ENCODE measurements at places on chromosomes 1 and 21.
A peak's percentile ranks its signal among the peaks of the same experiment; 100 is the strongest.

DNA sequence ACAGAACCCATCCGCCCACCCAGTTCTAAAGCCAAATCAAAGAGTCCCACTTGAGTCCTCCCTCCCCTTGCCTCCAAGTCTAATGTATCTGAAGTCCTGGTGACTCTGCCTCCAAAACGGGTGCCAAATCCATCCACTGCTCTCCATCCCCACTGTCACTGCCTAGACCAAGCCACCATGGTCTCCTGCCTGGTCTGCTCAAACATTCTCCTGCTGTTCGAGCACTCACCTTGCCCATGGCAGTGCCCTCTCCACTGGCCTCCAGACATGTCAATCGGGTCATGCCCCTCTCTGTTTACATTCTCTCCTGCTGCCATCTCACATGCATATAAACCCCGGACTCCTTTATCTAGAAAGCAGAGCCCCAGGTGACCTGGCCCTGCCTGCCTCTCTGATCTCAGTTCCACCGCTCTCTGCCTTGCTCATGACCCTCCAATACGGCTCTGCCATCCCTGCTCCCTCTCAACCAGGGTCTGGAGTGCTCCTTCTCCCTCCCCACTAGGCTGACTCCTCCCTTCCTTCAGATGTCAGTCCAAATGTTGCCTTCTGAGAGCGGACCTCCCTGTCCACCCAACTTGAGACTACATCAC is 32.1 kb upstream of the MX1 start:
- no peak for DNase-seq

GRCh38 chr1:25933479-25934365 is 27.5 kb upstream of the STMN1 start:
- no peak for DNase-seq

GRCh38 chr21:38013741-38014140 is 97.5 kb upstream of the KCNJ6 start:
- no peak for DNase-seq

DNA sequence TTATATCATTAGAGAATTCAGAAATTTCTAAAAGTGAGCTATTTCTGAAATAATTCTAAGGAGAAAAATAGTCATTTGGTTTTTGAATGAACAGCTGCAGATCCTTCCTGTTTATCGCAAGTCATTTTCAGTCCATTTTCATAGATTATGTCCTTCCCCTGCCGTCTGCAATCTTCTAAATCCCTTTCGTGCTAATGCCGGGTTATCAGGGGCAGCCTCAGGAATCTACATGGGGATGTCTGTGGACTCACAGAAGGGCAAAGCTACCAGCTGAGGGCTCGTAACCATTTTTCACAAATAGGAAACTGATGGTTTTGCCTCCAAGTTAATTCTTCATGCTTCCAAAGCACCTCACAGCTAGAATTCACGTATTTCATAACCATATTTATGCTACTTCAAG is 23.0 kb downstream of the RCAN3 start:
- no peak for DNase-seq

DNA sequence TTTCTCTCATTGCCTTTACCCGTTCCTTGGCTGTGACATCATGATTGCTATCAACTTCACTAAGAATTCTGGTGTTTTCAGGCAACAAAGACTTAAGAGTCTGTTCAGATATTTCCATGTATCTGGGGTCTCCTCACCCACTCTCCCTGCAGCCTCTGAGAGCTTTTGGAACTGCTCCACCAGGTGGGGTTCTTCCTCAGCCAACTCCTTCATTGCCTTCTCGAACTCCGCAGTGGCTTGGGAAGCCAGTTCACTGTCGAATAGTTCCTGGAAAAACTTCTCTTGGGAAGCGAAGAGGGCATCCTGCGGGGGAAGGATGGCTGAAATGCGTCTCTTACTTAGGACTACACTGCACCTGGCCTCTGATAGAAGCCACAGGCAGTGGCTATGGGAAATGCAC is 2.1 kb downstream of the PEX19 start:
- no peak for DNase-seq

DNA sequence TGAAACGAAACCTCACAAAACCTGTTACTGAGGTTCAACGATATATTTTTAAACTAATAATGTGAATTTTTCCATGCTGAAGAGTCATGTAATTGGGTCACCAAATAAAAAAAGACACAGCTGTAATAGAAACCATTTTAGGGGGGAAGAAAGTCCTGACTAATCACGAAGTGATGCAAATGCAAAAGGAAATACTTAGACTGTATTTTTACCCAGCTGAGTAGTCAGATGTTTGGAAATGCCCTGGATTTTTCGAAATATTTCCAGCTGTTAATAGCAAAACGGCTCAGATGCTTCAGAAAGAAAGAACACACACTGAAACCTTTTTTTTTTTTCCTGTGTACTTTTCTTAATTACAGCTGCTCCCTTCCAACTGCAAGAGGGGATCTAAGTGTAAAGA is 210.3 kb downstream of the SETD4 start:
- no peak for DNase-seq

DNA sequence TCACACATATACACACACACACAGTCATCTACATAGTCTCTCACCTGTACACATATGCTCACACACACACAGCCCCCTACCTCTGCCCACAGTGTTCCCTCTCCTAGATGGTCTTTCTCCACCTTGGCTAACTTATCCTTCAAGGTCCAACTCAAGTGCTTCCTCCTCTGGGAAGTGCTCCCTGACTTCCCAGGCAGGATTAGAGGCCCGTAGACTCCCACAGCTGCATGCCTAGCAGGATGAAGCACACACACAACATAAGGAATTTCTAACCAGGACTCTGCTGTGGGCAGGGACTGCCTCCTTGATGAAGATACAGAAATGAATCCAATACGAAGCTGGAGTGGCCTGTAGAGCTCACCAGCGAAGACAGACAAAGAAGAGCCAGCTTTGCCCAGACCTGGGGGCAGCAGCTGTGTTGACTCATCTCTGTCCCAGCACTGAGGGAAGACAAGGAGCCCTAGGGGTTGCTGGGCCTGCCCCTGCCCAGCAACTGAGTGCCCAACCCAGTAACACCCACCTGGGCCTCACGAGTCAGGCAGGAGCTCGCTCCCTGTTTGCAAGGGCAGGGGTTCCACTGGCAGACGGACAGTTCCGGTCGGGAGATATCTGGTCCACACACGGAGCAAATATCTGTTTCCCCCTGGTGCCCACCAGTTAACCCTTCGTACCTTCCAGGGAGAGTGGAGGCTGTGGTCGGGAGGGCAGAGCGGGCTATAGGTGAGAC is 100.8 kb downstream of the DMRTB1 start:
- no peak for DNase-seq

- no peak for DNase-seq
Measured at GRCh38 chr1:53314606-53315005, 13.3 kb downstream of the LRP8 start.

DNA sequence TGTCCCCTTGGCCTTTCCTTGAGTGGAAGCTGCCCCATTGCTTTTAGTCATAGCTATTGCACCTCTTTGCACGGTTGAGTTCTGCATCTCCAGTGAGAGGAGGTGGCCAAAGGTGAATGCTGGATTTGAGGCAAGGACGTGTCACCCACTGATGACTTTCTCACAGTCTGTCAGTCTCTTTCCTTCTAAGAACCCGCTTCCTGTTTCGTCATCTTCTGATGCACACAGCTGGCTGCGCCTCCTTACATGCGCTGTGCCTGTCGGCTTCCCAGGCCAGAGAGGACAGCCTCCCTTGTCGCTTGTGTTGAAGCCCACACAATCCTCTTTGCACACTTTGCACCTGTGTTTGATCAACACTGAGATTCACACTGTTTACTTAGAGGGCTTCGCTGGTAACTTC is 41.8 kb upstream of the PWP2 start:
- DNase-seq, result peak; percentile 78

DNA sequence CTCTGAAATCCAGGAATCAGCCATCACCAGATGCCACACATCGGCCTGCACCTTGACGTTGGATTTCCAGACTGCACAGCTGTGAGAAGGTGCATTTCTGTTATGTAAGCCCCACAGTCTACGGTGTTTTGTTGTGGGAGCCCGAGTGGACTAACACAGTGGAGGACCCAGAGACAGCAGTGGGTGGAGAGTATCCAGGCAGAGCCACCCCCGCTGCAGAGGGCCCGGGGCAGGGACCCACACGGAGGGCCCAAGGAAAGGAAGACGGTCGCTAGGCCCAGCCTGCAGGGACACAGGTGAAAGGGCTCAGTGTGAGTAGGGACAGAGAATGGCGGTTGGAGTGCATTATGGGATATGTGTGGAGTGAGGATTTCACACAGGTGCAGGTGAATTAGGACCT is 288.3 kb upstream of the AJAP1 start:
- no peak for DNase-seq

DNA sequence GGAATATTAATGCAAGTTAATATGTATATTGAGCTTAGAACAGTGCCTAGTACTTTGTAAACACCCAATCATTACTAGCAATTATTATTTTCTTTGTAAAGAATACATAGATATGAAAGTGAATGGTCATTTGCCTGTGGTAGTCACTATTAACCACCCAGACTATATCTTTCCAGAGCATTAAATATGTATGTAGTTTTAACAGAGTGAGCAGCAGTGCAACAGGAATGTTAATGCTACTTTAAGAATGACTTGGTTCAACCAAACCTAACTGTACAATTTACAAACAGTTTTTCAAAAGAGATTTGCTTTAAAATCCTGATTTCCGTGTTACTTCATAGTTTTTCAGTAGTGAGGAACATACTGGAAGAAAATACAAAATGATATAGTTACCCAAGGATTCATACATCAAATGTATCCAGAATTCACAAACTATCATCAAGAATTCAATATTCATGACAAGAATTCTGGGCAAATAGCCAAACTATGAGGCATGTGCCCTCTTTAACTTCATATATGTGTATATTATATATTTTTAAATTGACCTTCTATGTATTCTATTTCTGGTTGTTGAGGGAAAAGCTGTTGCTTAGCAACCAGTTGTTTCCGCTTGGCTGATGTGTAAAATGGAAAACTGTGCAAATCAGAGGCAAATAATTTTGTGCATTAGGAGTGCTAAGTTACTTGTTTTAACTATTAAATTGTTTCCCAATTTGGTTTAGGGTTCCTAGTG is 34.9 kb upstream of the IVNS1ABP start:
- no peak for DNase-seq

DNA sequence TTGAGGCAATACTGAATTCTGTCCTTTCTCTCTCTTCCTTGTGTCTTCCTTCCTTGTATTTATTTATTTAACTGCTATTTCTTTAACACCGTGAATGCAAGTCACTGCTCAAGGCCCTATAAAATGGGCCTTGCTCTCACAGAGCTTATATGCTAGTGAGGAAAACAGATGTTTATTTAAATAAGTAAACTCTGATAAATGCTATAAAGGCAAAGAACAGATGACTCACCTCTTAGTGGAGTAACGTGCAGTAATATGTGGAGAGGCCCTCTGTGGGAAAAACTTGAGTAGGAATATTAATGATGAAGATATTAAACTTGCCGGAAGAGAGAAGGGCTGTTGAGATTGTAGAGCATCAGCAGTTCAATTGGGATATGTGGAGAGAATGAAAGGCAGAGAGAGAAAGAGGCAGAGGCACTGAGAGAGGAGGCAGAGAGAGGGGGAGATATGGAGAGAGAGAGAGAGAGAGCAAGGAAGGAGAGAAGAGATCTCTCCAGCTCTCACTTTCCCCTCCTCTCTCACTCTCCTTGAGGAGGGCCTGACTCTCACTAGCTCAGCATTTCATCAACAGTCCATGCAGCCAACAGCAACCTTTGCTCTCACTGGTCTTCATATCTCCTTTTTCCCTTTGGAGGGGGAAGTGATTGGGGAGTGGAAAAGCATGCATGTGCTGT is 322.2 kb downstream of the LMX1A start:
- no peak for DNase-seq

- DNase-seq, result no peak
Measured at GRCh38 chr1:239630767-239631166, 244.4 kb downstream of the CHRM3 start.

DNA sequence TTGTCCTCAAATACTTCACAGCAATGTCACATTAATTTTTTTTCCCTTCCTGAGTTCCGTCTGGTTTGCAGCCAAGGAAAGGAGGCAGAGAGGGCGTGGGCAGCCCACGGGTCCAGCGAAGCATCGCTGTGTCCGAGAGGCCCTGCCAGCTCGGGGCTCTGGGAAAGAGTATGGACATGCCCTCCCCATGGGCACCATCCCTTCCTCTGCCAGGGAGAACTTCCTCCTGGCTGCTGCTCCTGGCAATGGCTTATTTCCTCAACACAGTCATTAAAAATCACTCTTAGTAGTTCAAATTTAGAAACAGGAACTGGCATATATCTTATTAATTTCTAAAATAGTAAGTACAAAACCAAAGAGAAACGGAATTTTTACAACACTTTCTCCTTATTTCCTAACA is 115.4 kb downstream of the RIPK4 start:
- DNase-seq, result no peak

- no peak for DNase-seq
Measured at GRCh38 chr1:38662126-38662525, 197.4 kb downstream of the RRAGC start.

DNA sequence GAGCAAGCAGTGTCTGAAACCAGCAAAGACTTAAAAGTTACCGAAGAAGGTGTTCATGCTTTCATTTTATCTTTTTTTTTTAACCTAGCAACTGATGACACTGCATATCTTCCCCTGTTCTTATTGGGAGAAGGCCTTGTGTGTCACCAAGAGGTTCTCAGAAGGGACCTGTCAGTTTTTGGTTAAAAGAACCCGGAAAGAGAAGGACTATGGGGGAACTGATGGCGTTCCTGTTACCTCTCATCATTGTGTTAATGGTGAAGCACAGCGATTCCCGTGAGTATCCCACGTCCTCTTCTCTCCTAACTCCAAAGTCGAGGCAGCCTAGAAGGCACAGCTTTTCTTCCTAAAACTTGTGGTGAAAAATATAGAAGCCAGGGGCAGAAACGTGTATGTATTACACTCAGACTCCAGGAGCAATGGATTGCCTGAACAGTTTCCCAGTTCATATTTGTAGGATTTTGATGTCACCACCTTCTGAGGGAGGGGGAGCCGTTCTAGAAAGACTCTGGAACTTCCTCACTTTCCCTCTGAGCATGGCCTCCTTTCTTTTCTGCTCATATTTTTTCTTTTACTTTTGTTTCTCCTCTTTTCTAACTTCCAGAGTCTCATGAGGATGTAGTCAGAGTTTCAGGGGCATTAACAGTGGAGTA is at the start of gene MR1:
MR1 (plus strand) TSS at position 185 of the 653 bp plus-strand sequence; CDS start at position 210, 25 bp downstream.
- peak; percentile 66 for DNase-seq

DNA sequence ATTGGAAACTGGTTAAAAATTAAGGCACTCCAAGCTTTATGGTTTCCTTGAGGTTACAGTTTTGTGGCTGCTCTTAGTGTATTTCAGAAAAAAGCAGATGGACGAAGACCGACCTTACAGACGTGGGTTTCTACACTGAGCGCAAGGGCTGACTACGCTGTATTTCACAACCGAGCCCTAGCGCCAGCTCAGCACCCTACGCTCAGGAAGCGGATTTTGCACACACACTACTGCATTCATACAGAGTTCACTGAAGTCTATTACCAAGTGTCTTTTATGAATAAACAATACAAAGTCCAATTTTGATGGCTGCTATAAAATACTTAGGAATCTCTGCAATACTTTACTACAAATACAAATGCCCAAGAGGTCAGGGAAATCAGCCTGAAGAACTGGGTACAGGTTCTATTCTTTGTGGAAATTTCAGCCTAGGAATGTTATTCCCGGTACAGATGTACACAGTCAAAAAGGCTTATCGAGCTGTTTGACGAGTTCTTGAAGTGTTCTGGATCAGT is 23.8 kb downstream of the PTTG1IP start:
- no peak for DNase-seq

- peak; percentile 26 for DNase-seq
Measured at GRCh38 chr1:110897681-110898080, 24.7 kb downstream of the CD53 start.

- no peak for DNase-seq
Measured at GRCh38 chr1:98112626-98113025, 191.8 kb upstream of the DPYD start.
